ENCODE measurements at places on chromosomes 16 and 17.

DNA sequence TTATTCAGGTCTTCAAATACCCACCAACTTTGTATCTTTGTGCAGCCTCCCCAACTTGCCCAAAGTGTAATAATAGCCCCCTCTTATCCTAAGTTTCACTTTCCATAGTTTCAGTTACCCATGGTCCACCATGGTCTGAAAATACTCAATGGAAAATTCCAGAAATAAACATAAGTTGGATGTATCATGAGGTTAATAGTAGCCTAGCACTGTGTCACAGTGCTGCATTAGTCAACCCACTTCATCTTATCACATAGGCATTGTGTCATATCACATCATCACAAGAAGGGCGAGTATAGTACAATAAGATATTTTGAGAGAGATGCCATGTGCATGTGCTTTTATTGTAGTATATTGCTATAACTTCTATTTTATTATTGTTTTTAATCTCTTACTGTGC is 21.9 kb downstream of the OMG start:
- no peak for DNase-seq

GRCh38 chr17:17757391-17757791 is 76.1 kb downstream of the RAI1 start:
- DNase-seq = no peak

DNA sequence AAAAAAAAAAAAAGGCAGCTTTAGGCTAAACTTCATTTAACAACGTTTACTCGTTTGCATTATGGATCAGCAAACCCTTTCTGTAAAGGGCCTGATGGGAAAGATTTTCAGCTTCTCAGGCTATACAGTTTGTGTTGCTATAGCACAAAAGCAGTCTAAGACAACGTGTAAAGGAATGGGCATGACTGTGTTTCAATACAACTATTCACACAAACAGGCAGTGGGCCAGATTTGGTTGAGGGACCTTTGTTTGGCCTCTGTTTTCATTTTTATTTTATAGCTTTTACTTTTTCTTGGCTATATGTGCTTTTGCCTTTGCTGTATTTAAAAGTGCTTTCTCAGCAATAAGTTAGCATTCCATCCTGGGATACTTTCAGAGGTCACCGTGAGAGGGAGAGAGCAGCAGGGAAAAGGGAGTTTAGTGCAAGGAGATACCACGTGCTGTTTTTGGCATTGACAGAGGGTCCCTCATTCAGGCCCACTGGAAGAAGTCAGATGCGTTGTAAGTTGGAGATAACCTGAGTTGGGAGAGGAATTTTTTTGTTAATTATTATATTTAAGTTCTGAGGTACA is 335.6 kb downstream of the UTP18 start:
- no peak for DNase-seq

GRCh38 chr17:48462946-48463345 is 32.9 kb upstream of the SKAP1 start:
- no peak for DNase-seq

GRCh38 chr17:72514321-72514861 is 393.6 kb downstream of the SOX9 start:
- DNase-seq = no peak

DNA sequence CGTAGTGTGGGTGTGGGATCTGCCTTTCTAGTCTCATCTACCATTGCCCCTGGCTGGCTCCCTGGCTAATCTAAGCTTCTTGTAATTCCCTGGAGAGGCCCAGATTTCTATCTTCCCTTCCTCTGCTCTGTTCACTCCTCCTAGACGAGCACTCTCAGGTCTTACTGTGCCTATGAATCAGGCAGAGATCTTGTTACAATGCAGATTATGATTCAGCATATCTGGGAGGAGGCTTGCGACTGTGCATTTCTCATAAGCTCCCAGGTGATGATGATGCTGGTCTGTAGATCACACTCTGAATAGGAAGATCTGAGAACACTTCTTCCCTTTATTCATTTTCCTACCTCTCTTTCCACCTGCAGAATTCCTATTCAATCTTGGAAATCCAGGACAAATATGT is 200.1 kb downstream of the CBLN1 start:
- DNase-seq = no peak

- no peak for DNase-seq
Measured at GRCh38 chr16:50252082-50252611, 14.2 kb upstream of the ADCY7 start.

- DNase-seq = no peak
Measured at GRCh38 chr16:81910366-81910885, 100.8 kb downstream of the SDR42E1 start.

DNA sequence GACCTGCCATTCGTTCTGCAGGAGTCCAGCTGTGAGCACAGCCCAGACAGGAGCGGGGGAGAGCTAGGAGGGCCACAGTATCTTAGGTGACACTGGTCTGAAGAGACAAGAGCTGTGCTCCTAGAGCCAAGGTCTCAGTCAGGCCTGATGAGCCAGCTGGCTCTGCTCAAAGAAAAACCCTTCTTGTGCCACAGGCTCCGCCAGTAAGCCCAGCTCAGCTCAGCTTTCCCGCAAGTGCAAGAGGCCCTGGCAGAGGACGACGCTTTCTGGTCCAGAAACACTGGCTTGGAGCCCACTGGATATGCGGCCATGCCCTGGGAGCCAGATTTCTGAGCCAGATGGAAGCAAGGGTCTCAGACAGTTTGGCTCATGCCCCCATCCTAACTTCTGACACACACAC is 23.9 kb downstream of the PEMT start:
- no peak for DNase-seq

DNA sequence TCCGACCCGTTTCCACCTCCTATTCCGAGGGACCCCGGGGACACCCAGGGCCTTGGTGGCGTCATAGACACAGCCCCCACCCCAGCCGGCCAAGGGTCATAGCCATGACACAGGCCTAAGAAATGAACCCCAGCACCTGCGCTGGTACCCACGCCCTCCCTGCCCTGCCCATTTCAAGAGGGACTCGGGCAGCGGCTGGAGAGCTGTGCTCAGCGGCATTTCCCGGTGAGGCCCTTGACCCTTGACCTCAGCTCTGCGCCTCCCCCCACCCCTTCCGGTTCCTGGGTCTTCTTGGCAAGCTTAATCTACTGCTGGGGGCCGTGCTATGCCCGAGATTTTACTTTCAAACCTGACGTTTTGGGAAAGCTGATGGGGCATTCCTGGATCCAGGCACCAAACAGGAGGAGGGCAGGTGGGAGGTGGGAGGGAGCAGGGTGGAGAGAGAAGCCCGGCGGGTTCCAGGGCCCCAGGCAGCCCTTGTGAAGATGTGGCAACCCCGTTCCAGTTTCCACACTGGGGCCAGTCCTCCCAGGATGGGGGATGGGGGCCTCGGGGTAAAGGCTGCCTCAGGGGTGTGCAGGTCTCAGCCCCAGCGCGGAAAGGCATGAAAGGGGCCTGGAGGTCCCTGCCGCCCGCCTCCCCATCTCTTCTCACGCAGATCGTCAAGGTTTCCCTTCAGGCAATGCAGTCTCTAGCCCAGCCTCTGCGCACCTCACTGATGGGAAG is at the start of gene SLC22A31:
Gene SLC22A31 (minus strand): TSS at position 414 of the 726 bp plus-strand sequence. CDS start 36 bp downstream, at position 378.
- DNase-seq = peak; percentile 27

DNA sequence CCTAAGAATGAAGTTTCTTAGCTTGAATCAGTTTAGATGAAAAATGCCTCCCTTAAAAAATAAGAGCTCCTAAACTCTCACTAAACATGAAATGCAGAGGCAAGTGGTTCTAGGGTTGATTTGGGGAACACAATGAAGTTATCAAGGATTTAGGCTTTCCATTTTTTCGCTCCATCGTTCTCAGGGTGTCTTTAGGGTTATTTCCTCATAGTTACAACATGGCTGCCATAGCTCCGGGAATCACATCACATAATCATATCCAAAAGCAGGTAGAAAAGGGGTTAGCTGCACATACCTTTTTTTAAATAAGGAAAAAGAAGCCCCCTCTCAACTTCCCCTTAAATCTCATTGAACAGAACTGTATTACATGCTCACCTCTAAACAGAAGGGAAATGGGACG is 21.4 kb downstream of the ZP2 start:
- DNase-seq = no peak

- DNase-seq = no peak
Measured at GRCh38 chr16:70588565-70588964, 57.8 kb upstream of the IL34 start.

GRCh38 chr16:87784812-87785211 is 19.0 kb upstream of the KLHDC4 start:
- DNase-seq = peak; percentile 22

GRCh38 chr17:62626719-62627218 is 701 bp upstream of the MRC2 start:
- DNase-seq = peak; percentile 89

- DNase-seq = peak; percentile 58
Measured at GRCh38 chr16:56332464-56333079, 92.8 kb downstream of the AMFR start.

DNA sequence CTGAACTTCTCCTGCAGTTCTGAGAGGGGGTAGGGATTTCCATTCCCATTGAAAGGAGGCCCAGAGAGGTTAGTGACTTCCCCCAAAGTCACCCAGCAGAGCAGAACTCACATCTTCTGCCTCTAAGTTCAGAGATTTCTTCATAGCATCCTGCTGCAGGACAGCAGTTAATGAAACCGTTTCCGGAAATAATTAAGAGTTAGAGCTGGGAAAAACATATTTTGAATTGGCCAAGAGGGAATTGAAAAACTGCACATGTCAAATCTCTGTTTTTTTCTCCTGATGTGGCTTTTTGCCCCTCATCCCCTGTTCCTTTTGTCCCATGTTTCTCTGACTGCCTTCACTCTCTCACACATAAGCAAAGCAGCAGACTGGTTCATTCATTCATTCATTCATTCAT is 26.6 kb downstream of the ITPRIPL2 start:
- DNase-seq = no peak

GRCh38 chr17:7351665-7352502 is at the start of gene KCTD11:
Gene KCTD11 (plus strand): TSS chr17:7352162.
- DNase-seq = peak; percentile 96

DNA sequence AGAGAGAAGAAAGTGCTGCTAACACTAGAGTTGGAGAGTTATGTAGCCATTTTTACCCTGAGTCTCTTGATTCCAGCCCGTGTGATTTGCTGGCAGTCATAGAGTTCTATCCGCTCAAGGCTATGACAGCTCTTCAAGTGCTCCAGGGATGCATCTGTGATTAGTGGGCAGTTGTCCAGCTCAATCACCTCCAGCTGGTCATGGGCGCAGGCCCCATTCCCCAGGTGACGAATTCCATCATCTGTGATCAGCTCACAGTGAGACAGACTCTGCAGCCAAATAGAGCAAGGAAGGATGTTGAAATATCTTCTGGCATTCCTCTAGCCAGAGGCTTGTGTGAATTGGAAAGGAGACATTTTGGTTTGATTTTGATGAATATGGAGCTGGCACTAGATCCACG is 38.4 kb upstream of the STAC2 start:
- no peak for DNase-seq

- no peak for DNase-seq
Measured at GRCh38 chr17:77604301-77604972, 354.1 kb upstream of the TNRC6C start.

GRCh38 chr17:76524598-76525512 is 12.7 kb downstream of the CYGB start:
- DNase-seq = no peak

DNA sequence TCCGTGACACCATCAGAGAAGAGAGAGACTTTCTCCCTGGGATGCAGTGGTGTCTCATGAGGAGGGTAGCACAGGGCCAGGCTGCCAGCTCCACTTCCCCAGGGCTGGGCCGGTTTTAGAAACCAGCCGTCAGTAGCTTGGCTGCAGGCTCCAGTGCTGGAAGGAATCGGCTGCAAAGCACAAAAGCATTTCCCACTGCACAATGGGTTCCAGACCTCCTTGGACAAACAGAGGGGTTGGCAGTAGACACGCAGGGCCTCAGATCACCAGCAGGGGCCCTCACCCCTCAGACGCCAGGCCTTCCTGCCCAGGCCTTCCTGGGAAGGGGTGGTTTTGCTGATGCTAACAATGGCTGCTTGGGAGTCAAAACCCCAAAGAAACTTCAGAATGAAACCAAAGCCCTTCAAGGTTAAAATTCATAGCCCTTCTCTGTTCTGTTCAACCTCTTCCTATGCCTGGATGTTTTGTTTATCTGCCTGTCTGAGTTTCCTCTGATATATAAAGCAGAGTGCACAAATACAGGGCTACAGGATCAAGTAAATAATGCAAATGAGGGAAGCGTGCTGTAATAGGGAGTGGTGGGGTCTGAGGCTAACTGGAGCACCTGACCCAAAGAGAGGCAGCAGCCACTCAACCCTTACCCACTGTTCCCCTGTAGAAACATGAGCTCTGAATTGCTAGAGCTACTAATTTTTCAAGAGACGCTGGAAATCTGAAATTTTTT is 26.2 kb downstream of the TEKT5 start:
- DNase-seq = peak; percentile 76

GRCh38 chr17:17076066-17076465 is 33.8 kb downstream of the MPRIP start:
- no peak for DNase-seq

DNA sequence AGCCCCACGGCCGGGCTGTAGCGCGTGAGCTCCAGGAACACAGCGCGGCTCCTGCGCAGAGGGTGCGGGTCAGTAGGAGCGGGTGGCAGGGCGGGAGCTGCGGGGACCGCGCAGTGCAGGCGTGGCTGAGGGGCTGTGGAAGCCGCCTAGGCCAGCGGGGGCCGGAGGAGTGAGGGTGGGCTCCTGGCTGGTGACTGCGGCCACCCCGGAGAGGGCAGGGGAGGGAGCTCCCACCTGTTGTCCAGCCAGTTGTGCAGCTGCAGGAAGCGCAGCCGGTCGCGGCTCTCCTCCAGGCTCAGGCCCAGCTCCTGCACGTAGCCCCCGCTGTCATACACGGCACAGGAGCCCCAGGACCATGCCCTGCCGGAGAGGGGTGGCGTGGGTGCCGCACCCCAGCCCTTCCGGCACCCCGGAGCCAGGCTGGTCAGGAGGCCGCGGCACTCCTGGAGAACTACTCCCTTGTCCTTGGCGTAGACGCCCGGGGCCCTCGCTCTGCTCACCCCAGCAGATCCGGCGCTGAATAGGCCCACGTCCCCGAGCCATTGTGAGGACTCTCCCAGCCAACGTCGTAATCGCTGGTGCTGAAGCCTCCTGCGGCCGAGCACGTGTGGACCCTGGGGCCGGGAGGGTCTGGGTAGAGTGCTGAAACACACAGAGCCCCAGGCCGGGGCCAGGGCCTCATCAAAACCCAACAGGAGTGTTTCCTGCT is 43.9 kb downstream of the TSC2 start:
- DNase-seq = peak; percentile 40

GRCh38 chr16:84724606-84725309 is 25.0 kb downstream of the USP10 start:
- DNase-seq = no peak

DNA sequence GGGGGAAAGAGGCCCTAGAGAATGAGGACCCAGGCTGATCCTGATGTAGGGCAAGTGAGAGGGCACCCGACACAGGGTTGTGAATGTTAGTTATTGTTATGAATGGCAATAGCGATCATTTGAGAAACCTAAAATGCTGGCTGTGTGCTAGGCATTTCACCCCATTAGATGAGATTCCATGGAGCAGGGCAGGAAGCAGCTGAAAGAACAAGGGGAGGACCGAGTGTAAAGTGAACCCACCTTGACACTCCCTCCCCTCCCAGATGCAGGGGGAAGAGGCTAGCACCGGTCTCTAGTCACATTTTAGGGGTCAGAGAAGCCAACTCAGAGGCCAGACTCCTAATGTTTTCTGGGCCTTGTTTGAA is 553 bp upstream of the CORO6 start:
- no peak for DNase-seq

GRCh38 chr17:9292561-9292941 is 271.2 kb downstream of the NTN1 start:
- DNase-seq = no peak

GRCh38 chr17:4766201-4766600 is 5.5 kb upstream of the TM4SF5 start:
- DNase-seq = no peak

- DNase-seq = no peak
Measured at GRCh38 chr16:55991843-55992242, 116.7 kb upstream of the CES5A start.

- peak; percentile 83 for DNase-seq
Measured at GRCh38 chr17:17568772-17569195, 22.7 kb downstream of the PEMT start.
